ENCODE measurements at places on chromosomes 5 and 9. TPM values are rescaled to one million over a fixed set of nuclear protein-coding genes. Genes with fewer than 3 reads are reported as not detected.

GRCh38 chr5:125209650-125210049 is 463.2 kb upstream of the ZNF608 start:
- H3K27me3 ChIP-seq, result no peaks in the 10 kb centered on the region
- H3K36me3 ChIP-seq, result no peaks in the 10 kb centered on the region
- no peak overlapping the region for H3K27ac ChIP-seq
- H3K4me1 ChIP-seq, result no peaks in the 10 kb centered on the region

- H3K27me3 ChIP-seq, result no peaks in the 10 kb centered on the region
- H3K4me1 ChIP-seq, result no peaks in the 10 kb centered on the region
- H3K4me3 ChIP-seq, result no peak overlapping the region
- H3K27ac ChIP-seq, result no peak overlapping the region
Observed at GRCh38 chr5:97568382-97568781, 385.3 kb upstream of the RIOK2 start.

- no peaks in the 10 kb centered on the region for H3K27me3 ChIP-seq
- peaks cover 5% of the 10 kb centered on the region for H3K4me1 ChIP-seq
- no peaks in the 10 kb centered on the region for H3K36me3 ChIP-seq
- H3K27ac ChIP-seq, result no peak overlapping the region
Observed at GRCh38 chr5:80867233-80867632, 92.9 kb upstream of the RASGRF2 start.

GRCh38 chr5:98656796-98657195 is 116.7 kb upstream of the RGMB start:
- H3K27me3 ChIP-seq, result no peaks in the 10 kb centered on the region
- H3K27ac ChIP-seq, result peak overlapping the region; percentile 96
- H3K4me3 ChIP-seq, result peak overlapping the region; percentile 25

GRCh38 chr9:37992924-37993349 is 76.1 kb downstream of the SHB start:
- H3K4me1 ChIP-seq, result peaks cover 5% of the 10 kb centered on the region
- no peak for DNase-seq
- no peaks in the 10 kb centered on the region for H3K27me3 ChIP-seq

Gene TSC1
- 44.9 TPM for total RNA-seq

GRCh38 chr5:133273661-133274596 is 222.1 kb downstream of the HSPA4 start:
- peak; percentile 28 for DNase-seq
- no peaks in the 10 kb centered on the region for H3K27me3 ChIP-seq
- H3K27ac ChIP-seq, result no peak overlapping the region

Measured in neural progenitor cell (in vitro differentiated cells).